NCI-H1105 treated with DMSO at 0.1 percent for 48 hours (cell line): ENCODE measurements at places on chromosomes 5 and 9.

GRCh38 chr5:1235379-1235778 lies 10.2 kb downstream of the SLC6A18 start:
- DNase-seq = no peak

DNA sequence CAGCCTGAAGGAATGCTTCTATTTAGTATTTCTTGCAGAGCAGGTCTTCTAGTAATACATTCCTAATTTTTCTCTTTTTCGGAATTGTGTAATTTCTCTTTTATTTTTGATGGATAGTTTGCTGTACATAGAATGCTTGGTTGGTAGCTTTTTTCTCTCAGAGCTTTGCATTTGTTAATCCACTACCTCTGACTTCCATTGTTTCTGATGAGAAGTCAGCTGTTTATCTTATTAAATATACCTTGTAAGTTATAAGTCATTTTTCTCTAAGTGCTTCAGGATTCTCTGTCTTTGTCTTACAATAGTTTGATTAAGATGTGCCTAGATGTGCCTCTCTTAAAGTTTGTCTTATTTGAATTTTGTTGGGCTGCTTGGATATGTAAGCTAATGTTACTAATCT lies 101.9 kb downstream of the HTR1A start:
- DNase-seq = peak; percentile 19

- no peak for DNase-seq
These were observed 21.5 kb downstream of the CWC27 start for GRCh38 chr5:64790210-64790609.

DNA sequence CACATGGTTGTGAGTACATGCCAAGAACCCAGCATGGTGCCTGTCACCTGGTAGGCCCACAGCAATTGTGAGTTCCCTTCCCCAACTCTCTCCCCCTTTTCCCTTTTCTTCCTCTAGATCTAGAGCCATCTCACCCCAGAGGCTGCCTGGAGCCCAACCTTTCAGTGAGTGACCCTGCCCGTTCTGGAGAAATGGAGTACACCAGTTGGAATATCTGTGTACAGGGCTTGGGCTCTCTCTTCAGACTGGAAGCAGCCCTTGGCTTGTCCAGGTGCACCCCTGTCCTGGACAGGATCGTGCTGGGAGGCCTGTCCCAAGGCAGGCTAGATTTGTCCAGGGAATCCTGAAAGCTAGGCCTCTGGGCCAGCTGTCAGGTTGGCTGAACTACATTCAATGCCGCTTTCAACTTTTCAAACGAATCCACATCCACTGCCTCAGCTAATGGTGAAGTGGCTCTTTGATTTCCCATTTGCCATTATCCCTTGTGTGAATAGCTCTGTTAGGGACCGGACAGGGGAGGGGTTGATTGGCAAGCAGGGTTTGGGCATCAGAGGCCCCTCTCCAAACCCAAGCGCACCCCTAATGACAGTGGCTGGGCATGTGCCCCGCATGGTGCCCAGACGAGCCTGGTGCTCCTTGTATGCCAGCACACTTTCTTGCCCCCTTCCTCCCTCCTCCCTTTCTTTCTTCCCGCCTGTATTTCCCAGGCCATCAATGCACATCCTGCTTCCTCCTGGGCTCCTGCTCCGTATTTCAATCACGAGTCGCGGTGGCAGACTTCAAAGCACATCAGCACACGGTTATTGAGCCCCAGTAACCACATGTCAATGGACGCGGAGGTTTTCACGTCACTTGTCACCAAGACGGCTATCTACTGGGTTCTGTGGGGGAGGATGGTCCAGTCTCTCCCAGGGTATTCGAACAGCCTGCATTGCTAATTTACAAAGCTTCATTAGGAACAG lies 211.2 kb downstream of the DAB2IP start:
- no peak for DNase-seq

DNA sequence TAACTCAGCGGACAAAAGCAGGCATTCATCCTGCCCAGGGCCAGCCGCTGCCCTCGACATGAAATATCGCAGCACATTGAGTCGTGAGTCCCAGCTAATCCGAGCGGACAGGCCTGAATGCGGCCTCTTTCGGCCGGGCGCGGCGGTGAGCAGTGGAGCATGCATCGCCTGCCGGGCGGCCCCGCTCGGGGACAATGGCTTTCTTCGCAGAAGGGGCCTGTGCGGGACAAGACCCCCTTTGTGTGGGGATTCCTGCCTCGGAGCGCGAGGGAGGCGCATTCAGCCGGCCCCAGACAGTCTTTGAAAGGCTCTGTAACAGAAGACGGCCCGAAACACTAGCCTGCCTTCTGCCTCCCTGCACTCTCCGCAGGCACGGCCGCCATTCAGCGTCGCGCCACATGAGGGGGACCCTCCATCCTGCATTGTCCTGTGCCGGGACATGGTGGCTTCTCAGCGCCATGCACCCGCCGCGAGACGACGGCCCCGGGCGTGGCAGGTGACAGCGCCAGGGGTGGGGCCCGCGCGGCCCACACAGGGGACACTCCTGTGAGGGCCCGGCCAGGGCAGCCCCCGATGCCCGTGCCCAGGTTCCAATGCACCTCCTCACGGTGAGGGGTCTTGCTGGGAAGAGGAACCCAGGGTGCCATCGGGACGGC lies 52.0 kb downstream of the EXD3 start:
- no peak for DNase-seq

GRCh38 chr5:56845277-56845676 lies 29.9 kb downstream of the MAP3K1 start:
- DNase-seq = no peak

DNA sequence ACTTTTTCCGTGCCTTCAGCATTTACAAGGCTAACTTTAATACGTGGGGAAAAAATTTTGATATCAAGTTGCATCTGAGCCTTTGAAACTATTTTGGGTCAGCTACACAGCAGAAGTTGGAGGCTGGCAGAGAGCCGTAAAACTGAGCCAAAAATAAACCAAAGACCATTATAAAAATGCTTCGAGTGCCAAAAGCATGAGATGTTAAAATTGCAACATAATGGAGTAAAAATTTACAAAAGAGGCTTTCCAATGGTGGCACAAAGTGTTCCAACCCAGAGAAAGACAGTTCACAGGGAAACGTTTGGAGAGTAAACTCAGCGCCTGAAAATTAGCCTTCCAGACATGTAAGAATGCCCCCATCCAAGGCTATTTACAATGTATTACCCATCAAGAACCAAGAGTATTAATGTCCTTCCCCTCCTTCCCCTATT lies 190.3 kb downstream of the TLE1 start:
- DNase-seq = no peak

DNA sequence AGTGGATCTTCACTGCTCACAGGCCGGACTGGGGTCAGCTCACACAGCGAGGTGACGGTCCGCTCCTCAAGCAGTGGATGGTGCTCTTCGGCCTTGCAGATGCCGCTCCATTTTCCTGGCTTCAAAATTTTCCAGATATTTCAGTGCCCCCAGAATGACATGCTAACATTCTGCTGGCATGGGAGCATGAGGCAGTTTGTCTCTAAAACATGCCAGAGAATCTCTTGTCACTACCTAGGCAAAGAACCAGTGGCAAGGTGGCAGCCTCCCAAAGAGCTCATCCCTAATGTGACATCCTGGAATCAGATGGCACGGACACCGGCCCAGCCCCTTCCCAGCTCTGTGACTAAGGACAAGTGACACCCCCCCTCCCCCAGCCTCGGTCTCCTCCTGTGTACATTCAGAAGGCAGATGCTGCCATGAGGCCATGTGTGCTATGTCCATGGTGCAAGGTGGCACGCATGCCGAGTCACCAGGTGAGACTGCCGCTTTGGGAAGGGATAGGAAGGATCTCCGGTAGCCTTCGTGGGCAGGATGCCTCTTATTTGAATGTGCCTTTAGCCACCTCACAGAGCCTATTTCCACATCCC lies 2.7 kb downstream of the S1PR3 start:
- DNase-seq = no peak

- no peak for DNase-seq
These were observed 51.5 kb downstream of the CEP120 start for GRCh38 chr5:123371575-123372179.

DNA sequence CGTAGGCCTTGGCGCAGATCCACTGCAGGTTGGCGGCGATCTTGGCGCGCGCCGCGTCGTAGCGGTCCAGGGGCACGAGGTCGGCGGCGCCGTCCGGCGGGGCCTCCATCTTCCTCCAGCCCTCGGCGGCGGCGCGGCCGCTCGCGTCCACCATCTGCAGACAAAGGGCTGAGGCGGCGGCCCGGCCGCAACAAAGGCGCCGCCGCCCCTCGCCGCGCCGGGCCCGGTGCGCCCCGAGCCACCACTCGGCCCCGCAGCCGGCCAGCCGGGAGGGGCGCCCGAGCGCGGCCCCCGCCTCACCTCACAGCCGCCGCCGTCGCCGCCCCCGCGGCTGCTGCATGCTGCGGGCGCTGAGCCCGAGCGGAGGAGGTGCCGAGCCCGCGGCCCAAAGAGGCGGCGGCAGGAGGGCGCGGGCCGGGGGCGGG lies 328 bp downstream of the CAMSAP1 start:
- DNase-seq = peak; percentile 17

GRCh38 chr9:82109626-82110025 lies 121.1 kb downstream of the SPATA31D1 start:
- peak; percentile 3 for DNase-seq

GRCh38 chr9:100160021-100160420 lies 61.0 kb downstream of the INVS start:
- no peak for DNase-seq

- no peak for DNase-seq
These were observed 909 bp downstream of the NDFIP1 start for GRCh38 chr5:142109331-142110045.

- DNase-seq = no peak
These were observed 400.9 kb upstream of the CYLC2 start for GRCh38 chr9:102594241-102594640.

DNA sequence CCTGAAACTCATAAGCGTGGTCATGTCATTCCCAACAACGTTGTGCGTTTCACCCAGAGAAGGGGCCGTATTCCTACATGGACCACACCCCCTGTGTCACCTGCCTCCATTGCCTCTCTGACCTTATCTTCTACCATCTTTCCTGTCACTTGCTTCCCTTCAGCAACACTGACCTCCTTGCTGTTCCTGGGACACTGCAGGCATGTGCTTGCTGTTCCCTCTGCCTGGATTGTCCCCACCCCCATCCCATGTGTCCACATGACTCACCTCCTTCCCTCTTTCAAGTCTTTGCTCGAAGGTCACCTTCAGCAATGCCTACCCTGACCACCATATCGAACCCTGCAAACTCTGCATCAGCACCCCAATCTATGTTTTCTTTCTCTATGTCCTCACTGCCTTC lies 133.2 kb upstream of the ZNF618 start:
- DNase-seq = no peak

- no peak for DNase-seq
These were observed 1.3 kb downstream of the TXNDC8 start for GRCh38 chr9:110336363-110336762.

DNA sequence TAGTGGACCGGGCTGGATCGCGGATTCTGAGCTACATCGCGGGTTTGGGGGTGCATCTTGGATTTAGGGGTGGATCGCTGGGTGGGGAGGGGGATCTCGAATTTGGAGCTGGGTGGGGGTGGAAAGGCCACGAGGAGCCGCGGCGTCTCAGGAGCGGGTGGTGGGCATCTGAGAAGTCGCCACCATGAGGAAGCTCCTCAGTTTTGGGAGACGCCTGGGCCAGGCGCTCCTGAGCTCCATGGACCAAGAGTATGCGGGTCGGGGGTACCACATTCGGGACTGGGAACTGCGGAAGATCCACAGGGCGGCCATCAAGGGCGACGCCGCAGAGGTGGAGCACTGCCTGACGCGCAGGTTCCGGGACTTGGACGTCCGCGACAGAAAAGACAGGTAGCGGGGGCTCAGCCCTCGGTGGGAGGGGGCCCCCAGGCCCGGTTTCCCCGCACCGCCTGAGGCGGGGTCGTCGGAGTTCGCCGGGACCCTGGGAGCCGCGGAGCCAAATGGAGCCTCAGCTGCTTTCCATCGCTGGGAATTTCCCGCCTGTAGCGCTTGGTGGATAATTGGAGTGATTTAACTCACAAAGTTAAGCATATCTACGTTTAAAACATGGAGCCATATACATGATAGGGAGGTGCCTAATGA lies 376 bp downstream of the ANKRD18B start:
- DNase-seq = no peak

- DNase-seq = no peak
These were observed 45.7 kb upstream of the KCNN2 start for GRCh38 chr5:114316167-114316566.

DNA sequence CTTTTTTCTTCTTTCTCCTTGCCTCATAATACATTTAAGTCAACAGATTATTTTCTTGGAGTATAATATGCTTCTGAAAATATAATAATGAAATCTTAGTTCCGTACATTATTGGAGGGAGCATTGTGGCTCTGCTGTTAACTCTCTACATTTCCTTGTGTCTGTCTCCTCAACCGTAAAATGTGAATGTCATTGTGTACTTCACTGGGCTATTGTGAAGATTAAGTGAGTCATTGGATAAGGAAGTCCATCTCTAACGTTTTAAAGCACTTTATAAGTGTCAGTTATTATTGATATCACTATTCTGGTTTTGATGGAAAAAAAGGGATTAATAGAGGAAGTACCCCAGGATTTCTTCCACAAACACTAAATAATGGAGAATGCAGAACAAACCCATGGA lies 304.5 kb upstream of the RFX3 start:
- DNase-seq = no peak

GRCh38 chr9:98807070-98807813 lies at the start of gene GALNT12:
Gene GALNT12, plus strand, starts transcription at chr9:98807670. Its CDS starts 29 bp downstream, at chr9:98807699.
- peak; percentile 29 for DNase-seq

DNA sequence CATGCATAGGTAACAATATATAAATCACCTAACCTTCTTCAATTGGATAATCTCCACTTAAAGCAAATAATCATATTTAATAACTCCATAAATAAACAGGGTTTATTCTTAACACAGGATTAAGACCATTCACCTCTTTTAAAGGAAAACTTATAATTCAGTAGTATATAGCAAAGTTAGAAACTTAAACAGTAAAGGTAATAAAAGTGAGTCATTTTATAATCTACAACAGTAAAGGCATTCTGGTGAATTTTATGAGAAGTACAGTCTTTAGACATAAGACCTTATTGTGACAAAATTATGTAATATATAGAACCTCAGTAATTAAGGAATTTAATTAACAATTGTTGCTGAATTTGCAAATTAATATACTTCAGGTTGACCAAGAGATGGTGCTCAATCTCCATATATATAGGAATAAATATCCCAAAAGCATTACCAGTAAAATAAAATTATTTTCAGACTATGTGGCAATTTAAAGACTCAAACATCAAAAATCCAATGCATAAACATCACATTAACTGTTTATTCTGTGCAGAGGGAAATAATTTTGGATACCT lies 84.8 kb downstream of the FBXL17 start:
- DNase-seq = no peak

DNA sequence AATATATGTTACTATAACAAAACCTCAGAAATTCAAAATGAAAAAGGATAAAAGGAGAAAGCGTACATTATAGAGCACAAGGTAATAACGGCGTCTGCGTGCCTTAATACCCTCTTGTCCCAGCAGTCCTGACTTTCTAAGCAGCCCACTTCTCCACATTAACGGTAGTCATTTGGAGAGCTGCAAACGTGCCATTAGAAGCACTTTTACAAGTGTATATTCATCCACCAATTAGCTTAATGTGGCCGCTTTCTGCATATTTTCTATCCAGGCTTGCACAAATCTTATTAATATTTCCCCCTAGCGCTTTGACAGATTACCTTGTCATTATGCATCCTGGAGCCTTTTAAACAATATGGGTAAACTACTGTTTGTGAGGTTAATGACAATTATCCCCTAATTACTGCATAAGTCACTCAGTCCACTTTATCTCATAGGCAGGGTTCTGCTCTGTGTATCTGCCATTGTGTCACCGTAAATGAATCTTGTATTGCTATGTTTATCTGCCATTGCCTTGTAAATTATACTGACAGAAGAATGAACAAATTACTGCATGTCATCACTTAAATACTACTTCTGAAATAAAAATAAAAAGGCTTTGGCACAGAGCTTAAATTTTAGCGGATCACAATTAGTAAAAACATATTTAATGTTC lies 421.3 kb downstream of the BNC2 start:
- peak; percentile 97 for DNase-seq
